ENCODE measurements at places on chromosomes 16 and 17.

GRCh38 chr16:77328274-77328673 lies 106.6 kb downstream of the ADAMTS18 start:
- DNase-seq, result no peak

DNA sequence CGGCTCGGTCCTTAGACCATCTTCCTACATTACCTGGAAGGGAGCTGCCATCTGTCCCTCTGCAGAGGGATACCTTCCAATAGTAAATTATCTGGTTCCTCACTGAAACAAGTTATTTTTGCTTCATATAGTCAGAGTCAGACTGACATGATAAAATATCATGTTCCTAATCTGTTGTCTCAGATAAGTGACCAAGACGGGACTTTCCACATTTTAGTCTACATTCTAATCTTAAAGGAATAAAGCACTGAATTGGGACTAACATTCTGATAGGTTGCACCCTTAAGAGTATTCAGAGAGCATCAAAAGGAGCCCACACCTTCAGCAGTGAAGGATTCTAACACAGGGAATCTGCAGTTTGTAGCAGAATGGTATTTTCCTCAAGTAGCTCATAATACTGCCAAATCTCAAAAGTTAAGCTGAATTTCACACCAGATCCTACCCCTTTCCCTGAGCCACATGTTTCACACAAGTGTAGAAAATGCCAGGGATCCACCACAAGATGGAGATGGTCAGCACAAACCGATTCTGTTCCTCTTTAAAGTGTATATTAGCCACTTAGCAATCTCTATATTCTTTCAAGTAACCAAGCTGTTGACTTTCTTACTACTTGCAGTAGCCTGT lies 13.4 kb downstream of the GINS2 start:
- no peak for DNase-seq

- DNase-seq, result no peak
These were observed 23.9 kb downstream of the AMFR start for GRCh38 chr16:56401482-56401881.

GRCh38 chr16:83908798-83909197 lies 9.9 kb downstream of the MLYCD start:
- DNase-seq, result no peak
